ENCODE measurements at places on chromosomes 5 and 9. TPM values are rescaled to one million over a fixed set of nuclear protein-coding genes. Genes with fewer than 3 reads are reported as not detected.

PTPRD gene
- 23.1 TPM for total RNA-seq

PCDHGB6 gene
- 6.1 TPM for total RNA-seq

BTNL8 gene
- 2.6 TPM for total RNA-seq

RAB3C gene
- total RNA-seq: 1.1 TPM

TEX53 gene
- not detected for total RNA-seq

GRCh38 chr9:129898185-129898584 is 62.9 kb downstream of the USP20 start:
- DNase-seq: no peak

GRCh38 chr5:94746731-94747124 is 128.3 kb downstream of the SLF1 start:
- DNase-seq: peak; percentile 49

DNA sequence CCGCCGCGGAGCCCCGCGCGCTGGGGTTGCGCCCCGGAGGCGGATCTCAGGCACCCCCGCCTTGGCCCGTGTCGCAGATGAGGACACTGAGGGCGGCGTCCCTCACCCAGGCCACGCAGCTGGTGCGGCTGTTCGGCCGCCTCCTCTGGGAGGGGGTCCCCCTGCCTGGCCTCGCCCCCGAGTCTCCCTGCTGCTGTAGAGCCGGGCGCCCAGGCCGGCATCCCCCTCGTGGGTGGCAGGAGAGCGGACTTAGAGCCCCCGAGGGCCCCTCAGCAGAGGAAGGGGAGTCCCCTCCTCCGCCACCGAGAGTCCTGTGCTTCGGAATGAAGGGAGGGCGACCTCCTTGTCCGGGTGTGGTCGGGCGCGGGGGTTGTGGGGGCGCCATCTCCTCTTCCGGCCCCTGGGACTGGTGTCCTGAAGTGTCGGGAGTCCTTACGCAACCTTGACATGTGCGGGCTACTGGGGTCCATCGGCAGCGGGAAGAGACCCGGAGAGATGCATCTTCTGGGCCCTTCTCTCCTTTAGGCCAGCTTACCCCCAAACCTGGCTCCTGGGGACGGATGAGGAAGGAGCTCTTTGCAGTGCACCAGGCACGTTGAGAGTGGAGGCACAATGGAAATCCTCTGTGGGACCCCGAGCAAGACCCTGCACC is 11.7 kb upstream of the EXOSC2 start:
- DNase-seq: no peak

All from lung (tissue), 17 donors.